ENCODE measurements at places on chromosomes 2 and 18.

- DNase-seq: no peak
Observed at GRCh38 chr18:79580498-79581171, 99.0 kb upstream of the CTDP1 start.

DNA sequence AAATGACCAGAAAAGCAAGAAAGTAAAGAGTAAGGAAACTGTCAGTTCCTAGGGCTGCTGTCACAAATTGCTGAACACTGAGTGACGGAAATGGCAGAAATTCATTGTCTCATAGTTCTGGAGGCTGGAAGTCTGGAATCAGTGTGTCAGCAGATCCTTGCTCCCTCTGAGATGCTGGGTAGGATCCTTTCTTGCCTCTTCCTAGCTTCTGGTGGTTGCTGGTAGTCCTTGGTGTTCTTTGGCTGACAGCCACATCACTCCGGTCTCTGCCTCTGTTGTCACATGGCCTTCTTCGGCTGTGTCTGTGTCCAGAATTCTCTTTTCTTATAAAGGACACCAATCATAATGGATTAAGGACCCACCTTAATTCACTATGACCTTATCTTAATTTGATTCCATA is 21.9 kb downstream of the PLEKHB2 start:
- no peak for DNase-seq

DNA sequence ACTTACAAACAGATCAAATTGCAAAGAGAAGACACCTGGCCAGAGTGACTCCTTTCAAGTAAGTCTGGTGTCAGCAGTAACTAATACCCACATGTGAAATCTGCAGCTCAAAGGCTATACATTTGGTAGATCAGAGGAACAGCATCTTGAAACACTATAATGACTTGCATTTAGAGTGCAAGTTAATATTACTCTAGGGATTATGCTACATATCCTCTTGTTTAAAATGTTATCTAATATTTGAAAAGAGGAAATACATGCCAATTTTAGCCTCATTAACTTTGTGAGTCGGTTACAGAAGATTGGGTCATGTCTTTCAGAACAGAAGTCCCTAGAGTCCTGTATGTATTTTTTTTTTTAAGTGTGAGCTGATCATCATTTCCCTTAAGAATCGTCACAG is 15.2 kb downstream of the LANCL1 start:
- no peak for DNase-seq

- no peak for DNase-seq
Observed at GRCh38 chr2:215454519-215455246, 18.8 kb upstream of the FN1 start.

DNA sequence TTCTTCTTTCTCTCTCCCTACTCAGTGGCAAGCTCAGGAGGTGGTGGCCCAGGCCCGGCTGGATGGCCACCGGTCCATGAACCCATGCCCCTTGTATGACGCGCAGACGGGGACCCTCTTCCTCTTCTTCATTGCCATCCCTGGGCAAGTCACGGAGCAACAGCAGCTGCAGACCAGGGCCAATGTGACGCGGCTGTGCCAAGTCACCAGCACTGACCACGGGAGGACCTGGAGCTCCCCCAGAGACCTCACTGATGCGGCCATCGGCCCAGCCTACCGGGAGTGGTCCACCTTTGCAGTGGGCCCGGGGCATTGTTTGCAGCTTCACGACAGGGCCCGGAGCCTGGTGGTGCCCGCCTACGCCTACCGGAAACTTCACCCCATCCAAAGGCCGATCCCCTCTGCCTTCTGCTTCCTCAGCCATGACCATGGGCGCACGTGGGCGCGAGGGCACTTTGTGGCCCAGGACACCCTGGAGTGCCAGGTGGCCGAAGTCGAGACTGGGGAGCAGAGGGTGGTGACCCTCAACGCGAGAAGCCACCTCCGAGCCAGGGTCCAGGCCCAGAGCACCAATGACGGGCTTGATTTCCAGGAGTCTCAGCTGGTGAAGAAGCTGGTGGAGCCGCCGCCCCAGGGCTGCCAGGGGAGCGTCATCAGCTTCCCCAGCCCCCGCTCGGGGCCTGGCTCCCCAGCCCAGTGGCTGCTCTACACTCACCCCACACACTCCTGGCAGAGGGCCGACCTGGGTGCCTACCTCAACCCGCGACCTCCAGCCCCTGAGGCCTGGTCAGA is 1.8 kb downstream of the NEU2 start:
- no peak for DNase-seq

GRCh38 chr2:11802782-11803191 is 56.4 kb downstream of the LPIN1 start:
- DNase-seq: no peak

DNA sequence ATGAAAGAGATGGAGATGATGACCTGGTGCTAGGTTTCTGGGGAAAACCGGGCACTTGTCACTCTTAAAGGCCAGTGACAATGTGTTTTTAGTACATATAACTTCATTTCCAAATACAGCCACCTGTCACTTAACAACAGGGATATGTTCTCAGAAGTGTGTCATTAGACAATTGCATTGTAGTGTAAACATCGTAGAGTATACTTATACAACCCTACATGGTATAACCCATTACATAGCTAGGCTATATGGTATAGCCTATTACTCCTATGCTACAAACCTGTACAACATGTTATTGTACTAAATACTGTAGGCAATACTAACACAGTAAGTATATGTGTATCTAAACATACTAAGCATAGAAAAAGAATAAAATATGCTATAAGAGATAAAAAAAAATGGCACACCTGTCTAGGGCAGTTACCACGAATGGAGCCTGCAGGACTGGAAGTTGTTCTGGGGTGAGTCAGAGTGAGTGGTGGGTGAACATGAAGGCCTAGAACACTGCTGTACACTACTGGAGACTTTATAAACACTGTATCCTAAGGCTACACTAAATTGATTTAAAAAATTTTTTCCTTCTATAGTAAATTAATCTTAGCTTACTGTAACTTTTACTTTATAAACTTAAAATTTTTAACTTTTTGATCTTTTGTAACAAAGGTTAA is 123.2 kb downstream of the THADA start:
- no peak for DNase-seq

GRCh38 chr2:207385903-207386302 is 143.9 kb upstream of the CREB1 start:
- DNase-seq: no peak

GRCh38 chr2:5330961-5331360 is 361.2 kb upstream of the SOX11 start:
- no peak for DNase-seq

DNA sequence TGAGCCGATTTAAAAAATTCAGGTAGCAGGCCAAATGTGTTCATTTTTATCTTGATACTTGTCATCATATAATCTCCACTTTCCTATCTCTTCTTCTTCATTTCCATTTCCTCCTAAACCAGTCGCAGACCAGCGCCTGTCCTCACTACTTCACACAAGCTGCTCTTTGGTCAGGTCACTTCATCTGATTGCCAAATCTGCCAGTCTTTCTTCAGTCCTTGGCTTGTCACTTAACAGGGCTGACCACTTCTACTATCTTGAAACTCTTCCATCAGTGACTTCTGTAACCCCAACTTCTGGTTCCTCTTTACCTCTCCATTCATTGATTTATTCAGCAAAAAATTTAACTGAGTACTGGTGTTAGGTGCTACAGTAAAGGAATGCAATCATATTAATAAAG is 18.0 kb upstream of the SPRED2 start:
- no peak for DNase-seq

- DNase-seq: no peak
Observed at GRCh38 chr18:48649231-48649630, 110.4 kb downstream of the CTIF start.

DNA sequence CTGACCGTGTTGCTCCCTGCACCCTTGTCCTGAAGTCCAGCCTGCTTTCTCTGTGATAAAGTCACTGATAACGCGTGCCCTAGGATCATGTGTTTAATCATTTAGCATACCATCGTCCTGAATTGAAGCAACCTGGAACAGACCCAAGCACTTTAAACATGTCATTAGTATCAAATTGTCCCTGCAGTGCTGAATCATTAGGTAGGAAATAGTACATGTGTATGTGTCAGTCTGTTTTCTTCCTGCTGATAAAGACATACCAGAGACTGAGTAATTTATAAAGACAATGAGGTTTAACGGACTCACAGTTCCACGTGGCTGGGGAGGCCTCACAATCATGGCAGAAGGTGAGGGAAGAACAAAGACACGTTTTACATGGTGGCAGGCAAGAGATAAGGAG is 2.8 kb downstream of the ASB18 start:
- DNase-seq: no peak

DNA sequence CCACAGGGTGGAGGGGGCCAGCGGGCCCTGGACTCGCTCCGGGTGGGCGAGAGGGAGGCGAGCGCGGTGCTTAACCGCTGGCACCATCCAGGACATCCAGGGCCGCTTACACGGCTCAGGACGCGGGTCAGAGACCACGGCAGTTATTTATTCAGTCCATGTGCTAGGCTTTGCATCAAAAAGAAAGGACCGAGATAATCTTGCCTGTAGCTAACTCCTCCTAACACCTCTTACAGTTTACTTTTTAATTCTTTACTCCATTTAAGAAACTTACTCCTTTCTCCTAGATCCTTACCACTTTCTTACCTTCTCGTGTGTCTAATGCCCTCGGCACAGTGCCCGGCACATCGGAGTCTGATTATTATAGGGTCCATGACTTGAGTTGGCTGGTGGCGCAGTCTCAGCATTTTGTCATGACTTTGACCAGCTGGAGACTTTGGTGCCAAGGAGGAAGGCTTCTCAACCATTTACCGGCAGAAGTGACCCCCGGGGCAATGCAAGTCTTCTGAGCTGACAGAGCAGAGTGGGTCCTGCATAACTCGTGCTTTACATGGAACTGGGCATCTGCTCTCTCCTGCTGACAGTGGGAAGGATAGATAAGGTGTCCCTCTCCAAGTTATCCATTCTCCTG is 503 bp downstream of the ANXA4 start:
- no peak for DNase-seq

GRCh38 chr2:28644760-28645159 is 106.9 kb upstream of the PPP1CB start:
- no peak for DNase-seq
